Glomerular endothelial cell (primary cell): ENCODE measurements at places on chromosomes 7 and 10. TPM values are rescaled to one million over a fixed set of nuclear protein-coding genes. Genes with fewer than 3 reads are reported as not detected.

Gene CALML5
- not detected in 2 replicates for total RNA-seq

- no peak for DNase-seq
Measured at GRCh38 chr7:82428186-82428961, 15.2 kb downstream of the CACNA2D1 start.

GRCh38 chr10:127702271-127702670 lies 34.7 kb upstream of the FOXI2 start:
- no peak for DNase-seq

Gene PNLIPRP2
- not detected in 2 replicates for total RNA-seq

GRCh38 chr10:7340179-7340874 lies 70.5 kb downstream of the SFMBT2 start:
- DNase-seq, result no peak

DNA sequence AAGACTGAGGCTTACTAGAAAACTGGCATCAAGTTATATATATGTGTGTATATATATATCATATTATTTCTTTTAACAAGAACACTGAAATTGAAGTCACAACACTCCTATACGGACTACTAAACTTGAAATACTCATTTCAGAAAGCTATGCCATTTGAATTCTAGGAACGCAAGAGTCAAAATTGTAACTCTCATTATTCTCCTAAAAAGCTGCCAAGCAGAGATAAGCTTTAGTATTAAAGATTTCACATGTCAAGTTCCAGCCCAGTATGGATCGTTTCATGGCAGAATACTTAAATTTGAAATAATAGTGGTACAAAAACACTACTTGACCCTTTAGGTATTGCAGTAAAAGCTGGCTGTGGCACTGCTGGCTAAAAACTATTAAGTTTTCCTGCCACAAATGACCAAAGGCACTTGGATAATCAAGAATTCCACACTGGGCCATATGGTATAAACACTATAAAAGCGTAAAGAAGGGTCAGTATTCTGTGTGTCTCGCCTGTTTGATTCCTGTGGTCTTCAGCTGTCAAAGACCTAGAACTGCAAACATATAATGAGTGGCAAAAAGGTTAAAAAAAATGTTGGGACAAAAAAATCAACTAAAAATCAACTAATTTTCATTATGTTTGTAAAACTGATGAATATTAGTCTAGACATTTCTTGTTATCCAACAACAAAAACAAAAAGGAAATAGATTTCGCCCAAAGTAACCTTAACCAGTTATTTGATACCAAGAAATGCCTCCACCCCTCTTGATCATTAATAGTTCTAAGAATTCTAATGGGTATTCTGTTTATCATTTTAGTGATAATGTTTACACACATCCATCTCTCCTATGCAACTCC lies 2.4 kb downstream of the CCDC71L start:
- DNase-seq, result no peak

DNA sequence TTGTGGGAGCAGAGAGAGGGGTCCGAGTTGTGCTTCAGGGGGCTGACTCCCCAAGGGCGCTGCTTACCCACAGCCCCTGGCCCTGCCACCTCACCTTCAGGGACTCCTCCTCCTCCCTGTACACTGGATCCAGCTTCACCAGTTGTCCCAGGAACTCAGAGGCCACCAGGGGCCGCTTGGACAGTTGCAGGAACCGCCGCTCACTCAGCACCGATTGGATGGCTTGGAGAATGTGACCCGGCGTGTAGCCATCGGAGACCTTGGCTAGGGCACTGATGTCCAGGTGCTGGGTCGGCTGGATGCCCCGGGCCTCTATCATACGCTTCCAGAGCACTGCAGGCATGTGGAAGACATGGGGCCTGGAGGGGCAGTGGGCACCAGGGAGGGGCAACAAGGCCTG lies 4.5 kb upstream of the ASB10 start:
- no peak for DNase-seq

DNA sequence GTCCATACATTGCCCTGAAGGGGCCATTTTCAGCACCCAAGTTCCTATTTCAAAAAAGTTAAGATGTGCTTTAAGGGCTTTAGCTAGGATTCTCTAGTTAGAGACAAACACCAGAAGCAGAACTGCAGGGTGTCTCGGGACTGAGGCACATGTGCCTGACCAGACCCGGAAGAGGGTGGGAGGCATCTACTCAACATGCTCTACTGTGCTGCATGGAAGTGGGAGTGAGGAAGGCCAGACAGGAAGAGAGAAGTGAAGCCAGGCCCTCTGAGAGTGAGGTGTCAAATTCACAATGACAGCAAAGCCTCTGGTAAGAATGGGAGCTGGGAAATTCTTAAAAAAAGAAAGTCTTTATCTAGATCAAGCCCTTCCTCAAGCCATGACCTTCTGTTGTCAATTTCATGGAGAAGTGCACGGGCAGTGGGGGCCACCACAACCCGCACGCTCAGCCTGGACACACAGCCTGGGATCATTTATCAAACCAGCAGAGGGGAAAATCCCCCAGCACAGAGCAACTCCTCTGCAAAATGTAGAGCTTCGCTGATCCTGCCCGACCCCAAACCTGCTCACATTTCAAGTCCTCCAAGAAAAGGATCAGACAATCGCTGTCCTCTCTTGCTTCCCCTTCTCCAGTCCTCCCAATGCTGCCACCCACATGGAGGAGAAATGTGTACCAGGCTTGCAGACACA lies 38.7 kb downstream of the PLXNA4 start:
- no peak for DNase-seq

DNA sequence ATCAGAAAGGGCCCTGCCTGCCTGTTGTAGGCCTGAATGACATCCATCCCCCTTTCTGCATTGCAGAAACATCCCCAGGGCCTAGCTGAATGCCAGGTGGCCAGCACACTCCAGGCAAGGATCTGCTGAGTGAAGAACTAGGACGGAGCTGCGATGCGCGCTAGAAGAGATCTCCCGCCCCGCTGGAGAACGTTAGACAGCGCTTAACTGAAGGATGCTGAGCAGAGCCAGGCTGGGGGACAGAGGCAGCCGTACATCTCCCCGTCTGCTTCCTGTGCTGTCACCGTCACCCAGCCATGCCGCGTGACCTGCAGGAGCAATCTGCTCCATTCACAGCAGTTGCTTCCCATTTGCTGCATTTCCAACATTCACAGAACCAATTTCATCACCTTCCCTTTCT lies 73.3 kb downstream of the FAM53B start:
- DNase-seq, result no peak

Gene OPN4
- total RNA-seq, result not detected in 2 replicates

DNA sequence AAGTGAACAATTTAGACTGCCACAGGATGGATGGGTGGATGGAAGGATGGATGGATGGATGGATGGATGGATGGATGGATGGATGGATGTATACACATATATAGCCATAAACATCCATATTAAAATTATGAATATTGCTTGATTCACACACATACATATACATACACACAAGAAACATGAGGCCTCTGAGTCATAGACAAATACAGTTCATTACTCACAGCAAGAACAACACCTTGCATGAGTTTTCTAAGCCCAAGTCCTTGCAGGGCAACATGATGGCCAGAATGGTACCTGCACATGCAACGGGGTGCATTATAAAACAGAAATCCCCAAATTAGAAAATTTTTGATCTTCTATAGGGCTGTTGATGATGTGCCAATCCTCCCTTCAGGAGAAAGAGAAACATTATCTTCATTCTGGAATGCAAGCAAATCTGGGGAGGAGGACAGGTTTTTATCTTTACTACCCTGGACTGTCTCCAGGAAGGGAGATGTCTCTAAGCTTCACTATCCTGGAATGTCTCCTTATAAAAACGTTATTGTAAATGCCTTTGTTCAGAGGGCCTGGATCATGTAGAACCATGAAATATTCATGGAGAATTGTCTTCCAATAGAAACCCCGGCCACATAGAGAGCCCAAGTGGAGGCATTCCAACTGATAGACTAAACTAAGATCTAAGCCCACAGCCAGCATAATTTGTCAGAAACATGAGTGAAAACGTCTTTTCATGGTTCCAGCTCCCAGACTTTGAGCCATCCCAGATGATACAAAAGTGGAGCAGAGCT lies 238.6 kb upstream of the LRRN3 start:
- no peak for DNase-seq

Gene TRPV5
- total RNA-seq, result not detected in 2 replicates

Gene SFRP4
- 0.39 TPM in 1 of 2 replicates, not detected in the other for total RNA-seq

DNA sequence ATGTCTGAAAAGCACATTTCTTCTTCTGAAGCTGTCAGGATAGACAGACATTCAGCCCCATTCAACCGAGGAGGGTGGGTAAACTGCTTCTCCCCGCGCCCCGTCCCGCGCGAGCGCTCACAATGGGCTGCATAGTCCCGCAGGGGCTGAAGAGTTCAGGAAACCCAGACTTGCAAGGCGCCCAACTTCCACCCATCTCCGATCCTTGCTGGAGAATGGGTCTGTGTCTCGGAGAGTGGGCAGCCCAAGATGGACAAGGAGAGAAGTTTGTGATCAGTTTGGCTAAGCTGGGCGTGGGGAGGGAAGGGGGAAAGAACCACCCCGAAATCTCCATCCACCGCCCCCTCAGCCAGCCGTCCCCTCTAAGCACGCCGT lies 686 bp downstream of the AASS start:
- DNase-seq, result no peak

DNA sequence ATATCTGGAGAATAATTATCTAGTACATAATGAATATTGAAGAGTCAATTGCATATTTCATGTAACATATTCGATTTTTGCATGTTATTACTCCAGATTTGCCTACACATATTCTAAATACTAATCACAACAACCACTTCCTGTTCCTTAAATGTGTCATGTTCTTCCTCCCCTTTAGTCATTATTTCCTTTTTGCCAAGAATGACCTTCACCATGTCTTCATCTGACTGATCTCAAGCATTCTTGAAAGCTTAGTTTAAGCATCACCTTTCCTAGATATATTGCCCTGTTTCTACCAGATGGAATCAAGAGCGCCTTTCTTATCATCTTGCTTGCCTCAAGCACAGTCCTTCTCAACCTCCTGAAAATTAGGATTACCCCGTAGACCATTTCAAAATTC lies 23.5 kb upstream of the MEOX2 start:
- DNase-seq, result peak; percentile 54

DNA sequence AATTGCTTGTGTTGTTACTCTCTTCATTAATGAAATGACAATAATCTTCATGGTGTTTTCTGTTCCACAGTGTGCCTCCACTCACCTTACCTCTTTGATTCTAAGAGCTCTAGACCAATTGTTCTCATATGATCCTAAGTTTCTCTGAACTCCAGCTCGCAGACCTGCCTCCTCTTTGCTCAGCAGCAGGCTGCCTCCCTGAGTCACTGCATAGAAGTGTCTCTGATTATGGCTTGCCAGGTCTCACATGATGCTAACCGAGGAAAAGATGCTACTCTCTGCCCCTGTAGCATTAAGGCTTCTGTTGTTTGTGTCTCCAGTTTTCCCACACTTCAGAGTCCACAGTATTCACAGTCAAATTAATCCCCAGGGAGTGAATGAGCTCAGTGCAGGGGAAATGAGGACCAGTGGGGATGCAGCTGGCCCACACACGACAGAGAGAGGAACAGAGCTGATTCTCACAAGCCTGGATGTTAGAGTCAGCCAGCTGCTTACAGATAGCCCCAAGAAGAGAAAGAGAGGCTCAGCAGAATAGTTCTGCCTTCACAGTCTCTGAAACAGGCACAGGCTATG lies 145.9 kb upstream of the EGR2 start:
- no peak for DNase-seq

- DNase-seq, result no peak
Measured at GRCh38 chr7:79452032-79452494, 1.4 kb downstream of the MAGI2 start.

GRCh38 chr7:48471196-48471595 lies 299.9 kb downstream of the ABCA13 start:
- DNase-seq, result no peak

- no peak for DNase-seq
Measured at GRCh38 chr10:17262502-17262901, 34.5 kb downstream of the VIM start.

Gene CAMK2G
- total RNA-seq, result 24.5 and 28.8 TPM in 2 replicates

DNA sequence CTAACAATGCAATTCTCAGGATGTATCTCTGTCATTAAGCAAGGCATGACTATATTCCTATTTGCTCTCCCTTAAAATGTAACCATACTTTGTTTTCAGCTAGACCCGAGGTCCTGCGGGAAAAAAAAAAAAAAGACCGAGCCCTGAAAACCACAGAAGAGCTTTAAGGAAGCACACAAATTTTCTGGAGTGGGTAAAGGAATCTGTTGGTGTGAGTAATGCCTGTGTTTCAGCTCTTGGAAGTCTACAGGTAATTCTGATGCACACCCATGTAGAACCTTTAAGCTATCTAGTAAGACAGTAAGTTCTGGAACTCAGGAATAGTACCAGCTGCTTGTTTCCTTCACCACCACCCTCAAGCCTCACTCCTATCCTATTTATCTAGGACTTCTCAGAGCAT lies 351.1 kb downstream of the PARD3 start:
- DNase-seq, result no peak

Gene ITGB8
- 6.3 and 13.9 TPM in 2 replicates for total RNA-seq

DNA sequence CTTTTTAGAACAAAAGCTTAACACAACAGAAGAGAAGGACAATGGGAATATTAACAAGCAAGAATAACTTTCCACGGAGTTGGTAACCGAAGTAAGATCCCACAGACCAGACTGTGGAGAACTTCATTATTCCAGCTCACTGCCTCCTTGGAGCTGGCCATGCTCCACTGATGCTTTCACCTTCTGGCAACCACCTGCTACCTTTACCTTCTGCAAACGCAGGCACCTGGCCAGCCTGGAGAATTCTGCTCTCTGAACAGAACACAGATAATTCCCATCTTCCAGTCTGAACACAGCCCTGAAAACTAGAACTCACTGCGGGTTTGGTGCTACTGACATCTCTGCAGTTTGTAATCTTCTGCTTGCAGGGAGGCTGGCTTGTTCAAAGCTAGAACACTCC lies 66.5 kb downstream of the JAZF1 start:
- no peak for DNase-seq

Gene SEC61G
- total RNA-seq, result 345 and 495 TPM in 2 replicates

Gene SVOPL
- not detected in 2 replicates for total RNA-seq

DNA sequence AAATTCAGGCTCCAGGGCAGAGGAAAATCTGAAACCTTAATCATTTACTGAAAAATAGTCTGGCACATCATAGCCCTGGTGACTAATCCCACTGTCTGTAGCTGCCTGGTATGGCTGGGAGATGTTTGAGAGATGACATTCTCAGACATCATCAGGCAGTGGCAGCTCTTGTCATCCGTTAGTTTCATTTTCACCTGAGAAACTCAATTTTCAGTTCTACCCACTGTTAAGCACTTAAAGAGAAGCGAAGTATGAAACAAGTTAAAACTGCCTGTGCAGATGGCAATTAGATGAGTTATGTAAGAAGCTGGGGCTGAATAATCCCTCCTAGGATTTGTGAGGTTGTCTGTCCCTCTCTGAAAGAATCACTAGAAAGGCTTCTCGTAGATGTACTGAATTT lies 150.2 kb downstream of the NSUN6 start:
- no peak for DNase-seq

Gene GBX1
- total RNA-seq, result not detected in 2 replicates

- DNase-seq, result no peak
Measured at GRCh38 chr7:72785166-72785955, 42.6 kb downstream of the TYW1B start.
